ENCODE measurements at places on chromosomes 2 and 18.
A peak's percentile ranks its signal among the peaks of the same experiment; 100 is the strongest.

DNA sequence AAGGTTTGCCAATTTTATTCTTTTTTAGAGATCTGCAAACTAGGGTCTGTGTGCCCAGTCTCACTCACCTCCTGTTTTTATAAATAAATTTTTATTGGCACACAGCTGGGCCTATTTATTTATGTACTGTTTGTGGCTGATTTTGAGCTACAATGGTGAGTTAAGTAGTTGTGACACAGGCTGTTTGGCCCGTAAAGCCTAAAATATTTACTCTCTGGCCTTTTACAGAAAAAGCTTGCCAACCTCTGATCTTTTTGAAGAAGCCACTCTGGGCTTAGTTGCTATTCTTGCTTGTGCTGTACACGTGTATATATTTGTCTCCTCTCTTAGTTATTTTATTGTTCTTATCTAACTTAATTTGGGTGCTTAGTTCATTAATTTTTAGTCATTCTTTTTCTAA lies 14.5 kb downstream of the NAB1 start:
- no peak for DNase-seq

GRCh38 chr2:48356701-48357325 lies 173.1 kb upstream of the STON1 start:
- no peak for DNase-seq

GRCh38 chr2:186544255-186544675 lies 45.6 kb upstream of the ITGAV start:
- DNase-seq: no peak

- no peak for DNase-seq
Measured at GRCh38 chr2:84963692-84964405, 7.1 kb upstream of the KCMF1 start.

- peak; percentile 1 for DNase-seq
Measured at GRCh38 chr2:96099861-96100798, 16.2 kb downstream of the ADRA2B start.

DNA sequence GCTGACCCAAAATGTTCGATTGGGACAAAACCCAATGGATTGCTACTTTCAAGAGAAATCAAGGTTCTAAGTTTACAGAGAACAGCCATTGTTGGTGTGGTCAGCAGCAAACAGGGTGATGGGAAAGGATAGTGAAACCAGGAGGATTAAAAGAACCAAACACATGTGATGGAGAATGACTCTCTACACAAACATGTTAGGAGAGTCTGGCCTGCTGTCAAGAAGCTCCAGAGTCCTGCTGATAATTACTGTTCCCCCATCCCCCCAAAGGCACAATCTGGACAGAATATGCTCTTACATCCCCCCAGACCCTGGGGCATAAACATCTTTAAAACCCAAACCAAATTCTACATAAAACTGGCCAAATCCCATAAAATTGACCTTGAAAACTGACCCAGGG lies 32.0 kb upstream of the ACYP2 start:
- no peak for DNase-seq

DNA sequence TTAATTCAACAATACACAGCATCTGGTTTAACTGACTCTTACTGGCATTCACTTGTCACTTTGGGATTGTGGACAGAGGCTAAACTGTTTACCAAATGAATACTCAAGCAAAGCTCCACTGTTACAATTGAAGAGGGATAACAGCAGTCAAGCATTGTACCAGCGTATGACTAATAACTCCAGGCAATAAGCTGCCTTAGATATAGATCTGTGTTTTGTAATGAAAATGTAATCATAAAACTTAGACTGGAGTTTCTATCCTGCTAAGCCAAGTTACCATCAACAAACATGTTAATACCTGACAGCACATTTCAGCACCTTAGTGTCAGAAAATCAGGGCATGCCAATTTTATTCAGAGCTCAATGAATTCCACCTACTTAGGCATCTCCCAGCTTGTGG lies 889.5 kb downstream of the EPHA4 start:
- DNase-seq: no peak

- DNase-seq: no peak
Measured at GRCh38 chr2:69118609-69119008, 105.6 kb downstream of the ANTXR1 start.

DNA sequence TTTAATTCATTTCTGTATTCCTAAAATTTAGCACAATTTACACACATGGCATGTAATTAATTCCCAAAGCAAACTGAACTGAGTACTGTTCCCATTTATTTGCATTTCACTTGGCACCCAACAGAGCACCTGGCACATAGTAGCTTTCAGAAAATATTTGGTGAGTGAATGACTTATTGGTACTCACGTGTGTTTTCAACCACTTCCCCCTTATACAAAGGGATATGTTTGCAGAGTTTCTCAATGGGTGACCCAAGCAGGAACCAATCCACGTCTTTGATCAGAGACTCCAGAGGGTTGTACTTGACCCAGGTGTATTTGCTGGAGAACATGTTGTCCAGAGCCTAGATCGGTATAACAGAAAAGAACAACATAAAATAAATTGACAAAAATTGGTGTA lies 6.6 kb downstream of the GKN2 start:
- no peak for DNase-seq

DNA sequence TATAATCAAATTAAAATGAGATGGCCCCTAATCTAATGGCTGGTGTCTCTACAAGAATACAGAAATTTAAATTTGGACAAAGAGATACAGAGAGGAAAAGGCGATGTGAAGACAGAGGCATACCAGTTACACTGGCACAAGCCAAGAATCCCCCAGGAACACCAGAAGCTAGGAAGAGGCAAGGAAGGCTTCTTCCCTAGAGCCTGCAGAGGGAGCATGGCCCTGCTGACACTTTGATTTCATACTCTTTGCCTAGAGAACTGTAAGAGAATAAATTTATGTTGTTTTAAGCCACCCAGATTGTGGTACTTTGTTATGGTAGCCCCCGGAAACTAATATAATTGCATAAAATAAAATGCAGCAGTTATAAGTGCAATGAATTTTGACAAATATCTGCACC lies 671.4 kb downstream of the MBD2 start:
- DNase-seq: no peak

- DNase-seq: no peak
Measured at GRCh38 chr2:241867776-241868420, 1.6 kb upstream of the RTP5 start.

DNA sequence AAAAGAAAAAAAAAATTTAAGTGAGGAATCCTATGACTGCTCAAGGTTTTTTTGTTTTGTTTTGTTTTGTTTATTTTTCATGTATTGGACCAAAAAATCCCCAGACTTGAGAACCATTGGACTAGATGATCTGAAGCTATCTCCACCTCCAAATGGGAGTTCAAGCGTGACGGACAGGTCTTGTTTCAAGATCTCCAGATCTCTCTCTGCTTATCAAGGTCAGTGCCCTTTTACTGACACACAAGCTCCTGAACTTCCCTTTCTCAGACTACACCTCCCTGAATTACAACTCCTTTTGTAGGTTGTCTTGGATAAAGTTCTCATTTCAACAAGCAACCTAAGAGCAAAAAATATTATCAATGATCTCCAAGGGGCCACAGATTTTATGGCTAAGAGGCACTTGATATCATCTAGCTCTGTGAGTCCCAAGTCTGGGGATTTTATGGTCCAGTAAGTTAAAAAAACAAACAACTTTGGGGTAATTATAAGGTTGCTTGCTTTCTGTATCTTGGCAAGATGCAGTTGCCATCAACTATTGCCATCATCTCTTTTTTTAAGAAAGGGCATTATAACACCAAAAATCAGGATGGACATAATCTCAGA lies 396.0 kb upstream of the ATP5MC3 start:
- DNase-seq: no peak

GRCh38 chr2:232466221-232466620 lies 10.3 kb downstream of the ALPI start:
- DNase-seq: no peak

DNA sequence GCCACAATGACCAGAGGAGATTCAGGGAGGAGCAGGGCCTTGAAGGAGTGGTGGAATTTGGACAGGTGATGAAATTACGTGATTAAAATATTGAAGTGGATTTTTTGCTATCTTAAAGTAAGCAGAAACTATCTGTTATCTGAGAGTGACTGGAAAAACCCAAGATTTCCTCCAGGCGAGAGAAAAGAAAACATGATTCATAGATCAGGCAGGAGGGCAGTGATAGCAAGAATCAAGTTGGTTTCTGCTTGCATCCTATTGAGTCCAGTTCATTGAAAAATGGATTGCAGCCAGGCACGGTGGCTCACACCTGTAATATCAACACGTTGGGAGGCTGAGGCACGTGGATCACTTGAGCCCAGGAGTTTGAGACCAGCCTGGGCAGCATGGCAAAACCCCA lies 127.8 kb downstream of the NXPH2 start:
- DNase-seq: no peak

DNA sequence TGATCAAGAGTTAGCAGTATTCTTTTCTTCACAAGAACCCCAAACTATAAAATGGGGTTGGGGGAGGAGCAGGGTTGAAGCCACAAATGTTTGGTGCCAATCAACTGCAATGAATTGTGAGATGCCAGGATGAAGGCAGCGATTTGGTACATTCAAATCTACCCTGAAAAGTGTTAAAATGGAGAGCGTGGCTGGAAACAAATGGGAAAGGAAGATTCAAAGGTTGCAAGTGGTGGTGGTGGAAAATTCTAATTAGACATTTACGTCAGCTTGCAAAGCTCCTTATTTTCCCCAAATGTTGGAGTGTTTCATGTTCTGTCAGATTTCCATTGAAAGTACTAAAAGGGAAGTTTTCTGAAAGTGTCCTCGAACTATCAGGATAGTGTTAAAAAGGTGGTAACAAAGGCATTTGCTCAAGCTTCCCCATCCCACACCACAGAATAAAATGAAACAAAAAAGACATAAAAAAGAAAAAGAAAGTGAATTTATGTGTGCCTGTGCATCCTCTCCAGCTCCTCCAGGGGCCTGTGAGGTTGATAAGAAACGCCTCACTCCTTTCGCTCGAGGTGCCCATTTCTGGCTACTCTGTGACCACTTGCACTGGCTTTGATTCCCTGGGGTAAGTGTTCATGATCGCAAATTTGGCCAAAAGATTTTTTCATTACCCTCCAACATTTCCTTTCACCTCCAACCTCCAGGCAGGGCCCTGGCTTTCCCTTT lies 424.1 kb upstream of the POU3F3 start:
- no peak for DNase-seq

GRCh38 chr18:63829886-63830285 lies 54.7 kb downstream of the SERPINB7 start:
- DNase-seq: no peak
